ENCODE measurements at places on chromosomes 1 and 21.

GRCh38 chr1:8164670-8165069 is 138.6 kb upstream of the ERRFI1 start:
- no peak for DNase-seq

DNA sequence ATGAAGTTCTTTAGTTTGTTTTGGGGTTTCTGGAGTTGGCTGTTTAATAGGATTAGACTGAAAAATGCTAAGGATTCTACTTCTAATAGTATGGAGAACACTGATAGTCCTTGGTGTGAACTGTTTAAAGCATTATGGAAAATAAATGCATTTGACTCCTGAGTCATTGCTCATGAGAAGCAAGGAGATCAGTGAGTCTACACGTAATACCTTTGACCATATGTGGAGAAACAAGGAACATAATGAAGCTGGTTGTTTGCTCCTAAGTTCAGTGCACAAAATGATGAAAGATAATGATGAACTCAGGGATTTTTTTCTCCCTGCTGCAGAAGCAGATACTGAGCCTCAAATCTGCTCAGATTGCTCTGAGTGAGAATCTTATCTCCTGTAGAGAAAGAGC is 158.9 kb upstream of the COL11A1 start:
- DNase-seq: no peak

- no peak for DNase-seq
Observed at GRCh38 chr1:227587968-227588367, 24.6 kb downstream of the ZNF678 start.

DNA sequence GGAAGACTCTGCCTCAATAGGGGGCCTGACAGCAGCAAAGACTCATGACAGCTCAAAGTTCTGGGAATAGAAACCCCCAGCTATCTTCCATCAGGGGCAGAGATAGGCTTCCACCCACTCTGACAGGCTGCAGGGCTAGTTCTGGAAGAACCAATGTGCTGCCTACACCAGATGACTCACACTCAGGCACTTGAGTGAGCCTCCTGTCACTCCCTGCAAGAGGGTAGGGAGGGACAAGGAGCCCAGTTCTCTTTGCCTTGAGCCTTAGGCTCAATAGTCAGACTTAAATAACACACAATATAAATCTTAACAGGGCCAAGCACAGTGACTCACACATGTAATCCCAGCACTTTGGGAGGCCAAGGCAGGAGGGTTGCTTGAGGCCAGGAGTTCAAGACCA is 386.4 kb downstream of the HHAT start:
- no peak for DNase-seq

DNA sequence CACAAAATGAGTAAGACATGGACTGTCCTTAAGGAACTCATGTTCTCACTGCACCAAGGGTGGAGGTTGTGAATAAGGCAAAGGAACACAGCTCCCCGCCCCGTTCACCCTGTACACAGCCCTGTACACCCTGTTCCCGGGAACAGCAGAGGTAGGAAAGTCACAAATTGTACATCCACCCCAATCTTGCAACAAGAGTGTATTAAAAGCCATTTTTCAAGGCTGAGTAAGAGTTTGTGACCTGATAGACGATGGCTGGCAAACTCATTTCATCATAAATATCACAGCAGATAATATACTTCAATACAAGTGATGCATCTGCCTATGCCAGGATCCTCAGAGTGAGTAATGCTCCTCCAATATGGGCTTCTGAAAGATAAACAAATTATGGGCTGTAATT is 52.5 kb upstream of the CAMK1G start:
- DNase-seq: no peak

- DNase-seq: no peak
Observed at GRCh38 chr1:83919872-83920271, 79.1 kb downstream of the TTLL7 start.

DNA sequence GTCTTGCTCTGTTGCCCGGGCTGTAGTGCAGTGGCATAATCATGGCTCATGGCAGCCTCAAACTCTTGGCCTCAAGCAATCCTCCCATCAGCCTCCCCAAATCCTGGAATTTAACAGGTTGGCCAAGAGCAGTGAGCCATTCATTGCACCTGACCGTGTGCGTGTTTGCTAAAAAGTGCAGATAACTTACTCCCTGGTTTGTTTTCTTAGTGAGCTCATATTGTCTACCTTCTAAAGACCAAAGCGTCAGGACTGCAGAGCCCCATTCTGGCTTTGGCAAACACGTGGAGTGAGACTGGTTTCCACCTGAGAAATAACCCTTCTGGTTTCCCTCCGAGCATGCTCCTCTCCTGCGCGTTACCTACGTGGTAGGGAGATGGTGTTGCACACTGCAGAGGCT is 32.2 kb upstream of the CA6 start:
- DNase-seq: no peak

DNA sequence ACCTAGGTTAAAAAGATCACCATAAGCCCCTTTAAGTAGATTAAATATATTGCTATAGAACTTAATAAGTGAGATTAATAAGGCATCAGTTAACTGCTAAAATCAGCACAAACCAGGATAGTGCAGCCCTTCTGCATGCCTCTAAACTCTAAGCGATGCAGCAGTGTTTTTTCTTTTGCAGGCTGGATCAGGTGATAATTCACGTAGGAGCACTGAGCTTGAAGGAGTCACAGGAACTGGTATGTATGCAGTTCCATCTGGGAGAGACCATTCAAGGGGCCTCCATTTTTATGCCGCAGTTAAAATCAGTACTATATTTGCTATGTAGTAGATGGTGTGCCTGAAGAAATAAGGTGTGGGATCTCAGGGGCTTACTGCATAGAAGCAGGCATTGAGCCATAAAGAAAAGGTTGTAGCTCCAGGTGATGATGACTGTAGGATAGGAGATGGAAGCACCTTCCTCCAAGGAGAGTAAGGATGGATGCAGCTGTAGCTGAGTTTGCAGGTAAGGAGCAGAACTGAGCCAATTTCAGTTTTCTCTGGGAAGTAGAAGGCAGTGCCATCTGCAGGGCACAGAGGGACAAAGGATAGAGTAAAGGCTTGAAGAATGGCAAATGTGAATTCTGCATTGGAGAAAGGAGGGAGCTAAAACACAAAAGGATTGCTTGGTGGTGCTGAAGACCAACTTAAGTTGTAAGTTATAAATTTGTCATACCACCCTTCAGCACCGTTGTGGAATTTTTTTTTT is 22.6 kb downstream of the NPL start:
- no peak for DNase-seq

DNA sequence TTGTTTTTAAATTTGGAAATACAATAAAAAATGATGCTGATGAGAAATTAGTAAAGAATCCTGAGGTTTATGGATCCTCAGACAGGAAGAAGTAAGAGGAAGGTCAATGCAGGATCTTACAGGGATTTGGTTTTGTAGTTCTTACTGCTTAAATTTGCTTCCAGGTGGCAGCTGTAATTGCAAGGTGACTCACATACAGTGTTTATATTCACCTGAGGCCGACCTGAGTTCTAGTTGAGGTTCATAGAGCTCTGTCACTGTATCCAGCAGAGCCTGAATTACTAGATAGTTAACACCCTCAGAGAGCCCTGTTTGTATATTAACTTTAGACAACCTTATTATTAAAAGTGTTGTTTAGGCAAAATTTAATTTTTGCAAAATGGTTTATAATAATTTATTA is 1.4 kb upstream of the WDR26 start:
- no peak for DNase-seq

DNA sequence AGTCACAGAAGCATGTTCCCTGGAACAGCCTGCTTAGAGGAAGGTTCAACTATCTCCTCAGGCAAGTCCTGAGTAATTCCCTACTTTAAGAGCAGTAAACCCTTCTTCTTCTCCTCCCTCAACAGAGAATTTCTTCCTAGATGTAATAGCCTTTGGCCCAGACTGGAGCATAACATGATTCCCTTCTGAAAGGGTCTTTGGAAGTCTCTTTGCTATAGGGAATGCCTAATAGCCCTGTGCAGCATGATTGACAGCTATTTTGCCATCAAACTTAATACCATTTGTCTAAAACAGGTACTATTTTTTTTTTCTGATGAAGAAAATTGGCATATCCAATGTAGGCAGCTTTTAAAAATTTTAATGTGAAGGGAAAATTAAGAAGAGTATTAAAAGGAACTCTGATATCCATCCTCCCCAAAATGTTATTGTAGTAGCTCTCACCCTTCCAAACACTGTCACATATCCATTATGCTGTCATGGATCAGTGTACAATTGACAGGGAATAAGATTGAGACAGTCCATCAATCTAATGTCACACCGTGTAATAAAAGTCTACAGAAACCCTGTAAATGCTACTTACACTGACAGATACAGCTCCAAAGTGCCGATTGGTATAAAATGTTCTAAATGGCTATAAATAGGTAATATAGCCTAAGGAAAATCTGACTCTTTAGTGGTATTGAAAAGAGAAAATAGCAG is 884.6 kb downstream of the TTLL7 start:
- no peak for DNase-seq

GRCh38 chr1:182207300-182207699 is 145.8 kb upstream of the ZNF648 start:
- no peak for DNase-seq

DNA sequence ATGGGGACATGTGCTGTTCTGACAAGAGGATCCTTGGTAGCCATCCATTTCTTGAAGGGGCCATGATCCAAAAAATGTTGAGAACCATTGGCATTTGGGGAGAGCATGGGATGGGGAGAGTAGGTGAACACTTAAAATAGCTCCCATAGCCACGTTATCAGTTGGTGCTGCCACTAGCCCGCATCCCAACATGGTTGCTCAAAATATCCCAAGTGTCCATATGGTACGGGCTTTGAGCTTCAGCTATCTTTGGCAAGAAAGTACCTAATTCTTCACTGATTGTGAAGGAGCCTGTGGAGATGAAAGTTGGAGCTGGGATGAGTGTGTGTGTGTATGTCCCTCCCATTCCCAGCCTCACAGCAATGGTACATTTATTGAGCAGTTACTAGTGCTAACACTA is 3.1 kb upstream of the ZNF648 start:
- no peak for DNase-seq

DNA sequence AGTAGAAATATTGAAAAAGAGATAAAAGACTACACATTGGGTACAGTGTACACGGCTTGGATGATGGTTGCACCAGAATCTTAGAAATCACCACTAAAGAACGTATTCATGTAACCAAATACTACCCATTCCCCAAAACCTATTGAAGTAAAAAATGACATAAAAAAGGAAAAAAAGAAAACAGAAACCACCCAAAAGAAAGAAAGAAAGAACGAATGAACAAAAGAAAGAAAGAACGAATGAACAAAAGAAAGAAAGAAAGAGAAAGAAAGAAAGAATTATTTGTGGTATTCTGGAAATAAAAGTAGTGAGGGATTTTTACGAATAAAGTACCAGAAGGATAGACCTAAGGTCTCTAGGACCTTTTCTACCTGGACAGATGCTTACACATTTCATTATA is 42.1 kb downstream of the PHACTR4 start:
- no peak for DNase-seq

- DNase-seq: no peak
Observed at GRCh38 chr1:202012544-202013478, 2.4 kb downstream of the ELF3 start.

- no peak for DNase-seq
Observed at GRCh38 chr1:53214376-53214940, 6.0 kb downstream of the CZIB start.

- DNase-seq: no peak
Observed at GRCh38 chr1:206714331-206715058, 29.8 kb downstream of the MAPKAPK2 start.

- no peak for DNase-seq
Observed at GRCh38 chr1:150267896-150268295, 920 bp downstream of the APH1A start.

- no peak for DNase-seq
Observed at GRCh38 chr1:182330303-182330702, 61.3 kb downstream of the GLUL start.

DNA sequence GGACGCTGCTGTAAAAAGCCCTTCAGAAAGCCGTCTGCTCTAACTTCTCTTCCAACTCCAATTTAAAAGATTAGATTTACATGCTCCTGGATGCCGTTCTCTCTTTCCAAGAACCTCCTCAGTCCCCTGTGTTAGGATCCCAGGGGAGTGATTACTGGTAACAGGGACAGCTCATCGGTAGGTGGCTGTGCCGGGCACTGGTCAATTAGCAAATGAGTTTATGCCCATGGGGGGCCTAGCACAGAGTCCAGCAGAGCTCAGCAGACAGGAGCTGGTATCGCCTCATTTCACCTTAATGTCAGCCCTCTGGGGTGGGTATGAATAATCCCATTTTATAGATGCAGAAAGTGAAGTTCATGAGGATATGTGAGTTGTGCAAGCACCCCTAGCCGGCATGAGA is 191.9 kb downstream of the GRIK3 start:
- no peak for DNase-seq

DNA sequence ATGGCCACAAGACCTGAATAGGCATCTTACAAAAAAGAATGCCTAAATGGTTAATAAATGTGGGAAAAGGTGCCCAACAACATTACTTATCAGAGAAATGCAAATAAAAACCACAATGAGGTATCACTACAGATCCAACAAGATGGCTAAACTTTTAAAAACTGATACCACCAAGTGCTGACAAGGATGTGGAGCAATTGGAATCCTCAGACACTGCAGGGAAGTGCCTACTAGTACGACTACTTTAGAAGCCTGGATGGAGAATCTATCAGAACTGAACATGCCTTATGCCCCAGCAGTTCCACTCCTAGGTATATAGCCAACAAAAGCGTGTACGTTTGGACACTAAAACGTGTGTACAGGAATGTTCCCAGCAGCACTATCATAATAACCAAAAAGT is 19.9 kb downstream of the TNFRSF8 start:
- DNase-seq: no peak

- no peak for DNase-seq
Observed at GRCh38 chr1:119721896-119722295, 10.2 kb downstream of the PHGDH start.

- no peak for DNase-seq
Observed at GRCh38 chr1:176931526-176931925, 233.0 kb downstream of the ASTN1 start.

GRCh38 chr21:38861056-38861455 is 55.3 kb downstream of the ETS2 start:
- no peak for DNase-seq

- DNase-seq: no peak
Observed at GRCh38 chr1:60277269-60277668, 203.7 kb upstream of the C1orf87 start.

- no peak for DNase-seq
Observed at GRCh38 chr1:202879128-202879527, 9.8 kb downstream of the RABIF start.

DNA sequence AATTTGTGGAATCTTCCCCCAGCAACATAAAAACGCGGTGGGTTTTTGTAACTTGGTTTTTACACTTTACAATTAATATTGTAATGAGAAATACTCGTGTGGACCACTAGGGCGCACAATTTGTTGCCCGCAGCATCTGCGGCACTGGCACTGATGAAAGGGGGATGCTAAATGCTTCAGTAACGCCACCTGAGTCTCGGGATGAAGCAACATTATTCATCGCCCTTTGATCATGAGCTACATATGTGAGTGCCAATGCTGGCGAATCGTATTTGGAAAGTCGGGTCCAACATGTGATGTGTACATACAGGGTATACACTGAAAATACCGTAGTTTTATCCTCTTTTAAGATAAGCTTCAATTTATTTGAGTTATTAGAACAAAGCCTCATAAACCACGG is 34.2 kb upstream of the COX20 start:
- DNase-seq: no peak
